GM20000 (cell line): ENCODE measurements at places on chromosomes 11 and 22.

GRCh38 chr11:116581349-116581748, 191.4 kb downstream of the BUD13 start:
- no peak for DNase-seq

DNA sequence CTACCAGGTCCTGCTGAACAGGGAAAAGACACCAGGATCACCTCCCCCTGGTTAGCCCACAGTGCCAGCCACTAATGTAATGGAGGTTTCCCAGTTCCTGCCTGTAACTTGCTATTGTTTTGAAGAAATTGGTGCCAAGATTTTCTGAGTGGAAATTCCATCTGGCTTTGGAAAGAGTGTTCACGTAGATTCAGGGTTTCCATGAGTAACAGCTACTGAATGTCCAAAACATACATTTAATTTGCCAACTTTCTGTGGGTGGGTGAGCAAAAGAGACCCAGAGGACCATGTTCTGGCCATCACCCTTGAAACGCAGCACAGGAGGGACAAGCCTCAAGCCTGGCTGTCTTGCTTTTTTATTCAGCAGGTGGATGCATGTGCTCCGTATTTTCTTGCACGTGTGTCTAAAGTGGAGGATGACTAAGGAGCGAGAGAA, 8.8 kb upstream of the DKK3 start:
- DNase-seq, result no peak

DNA sequence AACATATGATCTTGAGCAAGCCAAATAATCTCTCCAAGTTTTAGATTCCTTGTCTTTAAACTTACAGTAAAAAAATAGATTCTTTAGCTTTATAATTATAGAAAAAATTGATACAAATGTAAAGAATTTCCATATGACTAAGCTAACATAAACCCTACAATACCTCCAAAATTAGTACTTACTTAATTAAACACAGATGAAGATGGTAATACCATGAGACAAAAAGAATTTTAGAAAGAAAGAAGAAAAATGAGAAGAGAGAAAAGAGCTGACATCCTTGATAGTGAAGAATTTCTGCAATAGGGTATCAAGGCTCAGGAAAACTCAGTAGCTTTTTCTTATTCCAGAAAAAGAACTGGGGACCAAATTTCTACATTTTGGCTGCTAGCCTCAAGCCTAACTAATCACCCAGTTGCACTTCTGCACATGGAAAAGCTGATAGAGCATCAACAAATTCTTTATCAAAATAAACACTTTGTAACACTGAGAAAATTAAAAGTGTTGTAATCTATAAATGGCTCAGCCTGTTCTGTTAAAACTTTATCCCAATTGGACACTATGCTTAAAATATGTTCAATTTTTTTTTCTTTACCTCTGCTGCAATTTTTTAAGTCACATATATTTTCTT, 24.7 kb upstream of the SOX6 start:
- DNase-seq, result no peak

- DNase-seq, result no peak
These were observed 25.4 kb upstream of the RRAS2 start for GRCh38 chr11:14384338-14384737.

DNA sequence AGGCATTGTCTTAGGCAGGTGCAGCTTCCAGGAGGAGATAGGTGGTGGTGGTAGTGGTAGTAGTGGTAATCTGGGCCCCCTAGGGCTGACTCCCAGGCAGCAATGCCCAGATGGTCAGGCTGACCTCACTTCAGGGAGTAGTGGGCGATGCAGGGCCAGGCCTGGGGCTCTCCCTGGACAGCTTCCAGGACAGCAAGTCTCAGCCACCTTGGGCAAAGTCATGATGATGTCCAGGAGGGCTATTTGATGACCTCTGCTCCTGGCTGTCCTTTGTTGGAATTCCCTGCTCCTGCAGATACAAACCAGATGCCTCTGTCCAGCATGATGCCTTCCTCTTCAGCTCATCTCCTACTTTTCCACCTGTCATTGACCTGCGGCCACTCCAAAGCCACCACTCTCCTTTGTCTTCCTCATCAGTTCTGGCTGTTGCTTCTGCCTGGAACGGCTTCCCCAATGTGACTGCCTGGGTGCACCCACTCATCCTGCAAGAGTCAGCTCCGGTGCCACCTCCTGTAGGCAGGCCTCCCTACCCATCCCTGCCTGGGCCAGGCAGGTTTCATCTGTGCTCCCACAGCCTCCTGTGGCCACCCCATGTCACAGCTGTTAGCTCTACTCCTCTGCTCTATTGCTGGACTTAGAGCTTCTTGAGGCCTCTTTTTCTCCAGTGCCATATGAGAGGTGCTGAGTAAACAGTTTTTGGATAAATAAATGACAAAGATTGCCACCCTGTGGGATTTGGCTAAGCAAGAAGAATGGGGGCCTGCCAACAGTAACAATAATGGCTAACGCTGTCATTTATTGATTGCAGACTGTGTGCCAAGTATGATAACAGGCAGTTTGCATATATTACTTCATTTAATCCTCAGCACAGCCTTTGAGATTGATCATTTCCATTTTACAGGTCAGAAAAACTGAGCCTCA, 172.9 kb upstream of the NECTIN1 start:
- no peak for DNase-seq

DNA sequence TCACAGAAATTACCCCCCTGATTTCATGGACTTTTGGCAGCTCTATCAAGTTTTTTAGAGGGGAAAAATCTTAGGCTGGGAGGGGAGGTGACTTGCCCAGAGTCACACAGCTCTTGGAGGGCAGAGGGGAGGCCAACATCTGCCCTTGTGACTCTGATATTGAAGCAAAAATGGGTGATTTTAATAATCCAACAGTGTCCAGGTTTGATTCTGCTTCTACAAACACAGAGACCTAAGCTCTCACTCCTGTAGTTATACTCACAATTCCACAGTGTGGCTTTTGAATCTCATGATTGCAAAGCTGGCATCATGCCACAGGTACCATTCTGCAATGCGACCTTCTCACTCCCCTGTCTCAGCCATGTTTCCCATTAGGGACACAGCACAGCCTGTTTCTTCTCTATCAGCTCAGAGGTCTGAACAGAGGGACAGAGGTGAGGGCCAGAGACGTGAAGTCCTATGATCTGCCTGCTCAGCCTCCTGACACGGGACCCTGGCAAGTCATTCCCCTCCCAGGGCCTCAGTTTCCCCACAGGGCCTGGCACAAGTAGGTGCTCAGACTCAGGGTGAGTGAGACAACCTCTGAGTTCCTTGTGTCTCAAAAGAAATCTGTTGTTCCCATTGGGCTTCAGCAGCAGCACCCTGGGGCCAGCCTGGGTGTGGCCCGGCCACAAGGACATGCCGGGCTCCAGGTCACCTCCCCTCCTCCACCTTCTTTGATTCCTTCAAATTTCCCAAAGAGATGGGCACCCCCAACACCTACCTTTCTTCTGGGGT, 766 bp downstream of the APOL2 start:
- no peak for DNase-seq

- DNase-seq, result no peak
These were observed 3.1 kb downstream of the ST13 start for GRCh38 chr22:40853333-40853732.

GRCh38 chr11:830295-831117, 2.2 kb upstream of the CD151 start:
- DNase-seq, result peak; percentile 89

- DNase-seq, result no peak
These were observed 10.6 kb upstream of the PPP6R3 start for GRCh38 chr11:68449951-68450350.

DNA sequence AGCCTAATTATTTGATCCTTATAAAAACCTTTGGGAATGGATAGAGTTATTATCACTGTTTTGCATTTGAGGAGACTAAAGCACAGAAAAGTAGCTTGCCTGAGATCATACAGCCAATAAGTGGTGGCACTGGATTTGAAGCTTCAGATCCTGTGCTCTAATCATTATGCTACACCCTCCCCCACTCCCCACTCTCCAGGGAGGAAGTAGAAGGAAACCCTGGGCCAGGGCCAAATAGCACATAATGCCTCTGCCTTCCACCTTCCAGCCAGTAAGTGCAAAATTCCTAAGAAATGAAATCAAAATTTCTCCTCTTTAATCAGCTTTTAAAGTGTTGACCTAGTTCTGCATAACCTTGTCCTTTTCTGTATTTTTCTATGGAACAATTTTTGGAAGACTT, 61.6 kb downstream of the SIK2 start:
- no peak for DNase-seq

- DNase-seq, result no peak
These were observed 88.1 kb upstream of the ARHGAP32 start for GRCh38 chr11:129280027-129280811.

DNA sequence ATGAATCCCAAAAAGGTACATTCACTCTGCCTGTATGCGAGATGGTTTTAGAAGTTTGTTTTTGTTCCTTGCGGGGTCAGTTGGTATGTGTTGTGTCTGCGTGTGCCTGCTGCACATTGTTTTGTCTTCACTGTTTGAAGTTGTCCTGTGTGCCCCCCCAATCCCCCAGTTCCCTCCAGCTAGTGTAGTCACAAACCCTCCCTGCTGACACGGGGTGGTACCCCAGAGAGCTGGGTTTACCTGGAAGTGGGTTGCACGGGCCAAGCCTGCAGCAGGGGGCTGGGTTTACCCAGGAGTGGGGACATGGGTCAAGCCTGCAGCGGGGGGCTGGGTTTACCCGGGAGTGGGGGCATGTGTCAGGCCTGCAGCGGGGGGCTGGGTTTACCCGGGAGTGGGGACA, 22.2 kb downstream of the CTTN start:
- DNase-seq, result no peak

GRCh38 chr11:102513869-102514268, 16.7 kb downstream of the MMP7 start:
- DNase-seq, result no peak

DNA sequence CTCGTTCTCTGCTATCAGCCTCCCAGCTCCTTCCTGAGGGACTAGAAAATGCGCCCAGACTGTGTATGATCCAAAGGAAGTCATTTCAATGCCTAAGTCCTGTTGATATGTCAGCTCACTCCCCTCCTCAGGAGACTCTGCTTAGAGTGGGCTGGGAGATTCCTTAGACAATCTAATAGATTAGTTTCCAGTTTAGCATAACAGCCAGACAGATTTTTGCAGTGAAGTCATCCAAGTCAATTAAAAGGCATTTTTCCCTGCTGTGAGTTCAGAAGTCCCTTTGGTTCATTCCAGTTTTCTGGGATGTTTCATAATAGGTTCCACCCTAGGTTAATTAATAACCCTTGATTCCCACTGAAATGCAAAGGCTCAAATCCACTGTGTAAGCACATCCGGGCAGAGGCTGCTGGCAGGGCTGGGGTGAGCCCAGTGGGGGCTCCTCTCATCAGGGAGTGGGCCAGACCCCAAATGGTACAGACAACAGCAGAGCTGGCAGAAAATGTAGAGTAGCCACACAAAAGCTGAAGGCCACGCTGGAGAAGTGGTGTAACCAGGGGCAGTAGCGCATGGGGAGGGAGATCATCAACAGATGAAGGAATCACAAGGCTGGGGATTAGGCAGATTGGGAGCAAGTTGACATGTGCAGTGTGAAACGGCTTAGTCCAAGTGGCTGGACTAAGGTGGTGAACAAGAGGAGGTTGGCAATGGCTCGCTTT, 90.6 kb downstream of the SYN3 start:
- DNase-seq, result no peak

- no peak for DNase-seq
These were observed 45.8 kb upstream of the CHKA start for GRCh38 chr11:68166969-68167368.

GRCh38 chr11:104588446-104588845, 309.8 kb downstream of the CASP12 start:
- DNase-seq, result no peak

DNA sequence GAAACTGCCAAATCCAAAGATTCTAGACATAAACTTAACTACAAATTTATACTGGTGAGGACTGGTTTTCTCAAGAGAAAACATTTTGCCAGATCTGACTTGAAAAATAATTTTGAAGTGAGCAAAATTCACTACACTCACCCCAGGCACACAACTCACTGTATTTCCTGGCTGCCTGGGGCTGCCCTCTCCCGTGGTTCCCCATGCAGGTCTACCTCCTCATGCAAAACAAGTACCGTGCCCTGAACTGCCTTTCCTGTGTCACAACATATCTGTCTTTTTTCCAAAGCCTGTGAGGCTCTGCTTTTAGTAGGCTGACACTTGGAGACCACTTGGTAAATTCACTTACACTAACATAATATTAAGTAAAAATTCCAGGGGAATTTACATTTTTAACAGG, 76.4 kb downstream of the LIF start:
- no peak for DNase-seq

DNA sequence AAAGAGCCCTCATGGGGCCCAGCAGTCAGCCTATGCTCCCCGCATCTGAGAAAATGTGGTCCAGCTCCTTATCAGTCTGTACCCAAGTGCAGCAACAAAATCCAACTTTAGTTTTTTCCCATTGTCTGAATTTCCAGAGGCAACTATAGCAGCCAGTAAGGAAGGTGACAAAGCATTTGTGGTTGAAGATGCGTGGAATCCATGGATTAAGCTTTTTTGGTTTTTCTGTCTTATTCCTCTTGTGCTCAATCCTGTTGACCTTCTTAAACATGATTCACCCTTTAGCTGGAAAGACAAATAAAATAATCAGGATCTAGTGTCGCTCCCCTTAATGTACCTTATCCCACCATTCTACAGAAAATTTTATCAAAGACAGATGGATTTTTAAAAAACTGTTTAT, 14.3 kb downstream of the GDPD4 start:
- no peak for DNase-seq

- no peak for DNase-seq
These were observed 103.8 kb upstream of the PARVA start for GRCh38 chr11:12273618-12273995.

- no peak for DNase-seq
These were observed 4.1 kb upstream of the NNMT start for GRCh38 chr11:114291842-114292680.
